CD4-positive, alpha-beta T cell treated with Interleukin-6 at 100 ng/mL for 8 hours (primary cell): ENCODE measurements at places on chromosomes 6 and 20.

DNA sequence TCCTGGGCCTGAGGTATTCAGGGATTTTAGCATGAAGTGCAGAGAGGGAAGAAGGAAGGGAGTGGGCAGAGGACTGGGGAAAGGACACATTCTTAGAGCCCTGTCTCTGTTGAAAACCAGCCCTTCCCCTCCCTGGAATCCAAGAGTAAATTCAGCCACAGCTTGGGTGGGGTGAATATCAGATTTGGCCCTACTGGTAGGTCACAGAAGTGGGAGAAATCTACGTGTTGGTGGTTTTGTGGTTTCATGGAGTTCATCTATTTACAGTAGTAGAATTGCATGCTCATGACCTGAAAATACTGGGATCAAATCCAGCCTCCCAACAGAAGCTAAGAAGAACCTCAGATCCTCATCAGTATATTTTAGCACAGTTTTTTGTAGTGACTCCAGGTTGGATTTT lies 404.4 kb downstream of the BMP2 start:
- no peak for DNase-seq

DNA sequence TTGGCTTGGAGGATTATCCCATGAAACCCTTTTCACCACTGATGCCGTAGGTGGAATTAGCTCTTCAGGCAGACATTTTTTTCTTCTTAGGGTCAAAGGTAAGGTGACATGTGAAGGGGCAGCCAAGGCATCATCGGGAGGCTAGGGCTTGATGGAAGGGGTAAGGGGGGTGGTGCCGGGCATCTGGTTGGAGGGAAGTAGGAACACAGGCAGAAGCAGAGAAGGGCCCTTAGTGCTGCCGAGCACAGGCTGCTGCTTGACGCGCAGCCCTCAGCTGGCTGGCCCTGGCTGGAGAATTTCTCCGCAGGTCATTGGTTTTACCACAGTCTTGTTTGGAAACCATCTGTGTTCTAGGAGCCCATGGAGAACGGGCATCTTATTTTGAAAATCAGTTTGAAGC lies 54.7 kb downstream of the TRAF3IP2 start:
- DNase-seq: no peak

DNA sequence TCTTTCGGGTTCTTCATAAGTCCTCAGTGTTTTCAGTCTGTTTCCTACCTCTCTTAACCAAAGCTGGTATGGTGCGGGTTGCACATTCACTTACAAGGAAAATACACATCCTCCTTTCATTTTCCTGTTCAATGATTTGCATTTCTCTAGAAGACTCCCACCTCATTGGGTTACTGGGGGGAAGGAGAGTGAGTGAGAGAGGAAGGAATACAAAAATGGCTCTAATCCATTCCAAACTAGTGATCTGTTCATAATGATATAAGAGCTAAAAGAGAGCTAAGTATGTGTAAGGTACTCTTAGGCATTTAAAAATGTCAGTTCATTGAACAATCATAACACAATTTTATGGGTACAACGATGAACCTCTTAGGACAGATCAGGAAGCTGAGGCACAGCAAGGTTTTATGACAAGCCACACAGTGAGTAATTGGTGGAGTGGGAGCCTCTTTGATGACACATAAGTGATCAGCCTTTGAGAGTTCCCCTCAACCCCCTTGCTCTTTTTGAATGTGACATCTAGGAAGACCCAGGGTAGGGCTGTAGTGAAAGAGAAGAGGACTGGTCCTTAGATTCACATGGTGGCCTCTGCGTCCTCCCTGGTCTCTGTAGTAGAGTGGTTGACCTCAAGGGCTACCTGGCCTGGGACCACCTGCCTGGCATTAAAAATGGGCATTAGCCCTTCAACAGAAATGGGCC lies 328.4 kb upstream of the SOX4 start:
- DNase-seq: no peak

- DNase-seq: no peak
Observed at GRCh38 chr20:41476013-41476441, 109.4 kb upstream of the EMILIN3 start.

- DNase-seq: no peak
Observed at GRCh38 chr6:114101255-114101654, 130.3 kb upstream of the HDAC2 start.

DNA sequence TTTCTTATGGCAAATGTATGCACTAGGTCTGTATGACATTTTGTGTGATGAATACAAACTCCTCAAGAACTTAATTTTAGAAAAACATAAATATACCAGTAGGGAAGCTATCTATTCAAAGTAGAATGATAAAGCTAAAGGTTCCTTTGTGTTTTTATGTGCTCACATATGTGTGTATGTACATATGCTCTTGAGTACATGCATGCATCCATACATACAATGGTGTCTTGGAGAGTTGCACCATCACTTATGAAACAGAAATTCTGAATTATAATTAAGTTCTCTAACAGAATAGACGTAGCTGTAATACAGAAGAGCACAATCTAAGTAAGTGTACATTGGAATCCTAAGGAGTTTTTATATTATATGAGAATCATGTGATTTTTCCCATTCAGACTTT lies 2.3 kb downstream of the NKAIN2 start:
- DNase-seq: no peak

DNA sequence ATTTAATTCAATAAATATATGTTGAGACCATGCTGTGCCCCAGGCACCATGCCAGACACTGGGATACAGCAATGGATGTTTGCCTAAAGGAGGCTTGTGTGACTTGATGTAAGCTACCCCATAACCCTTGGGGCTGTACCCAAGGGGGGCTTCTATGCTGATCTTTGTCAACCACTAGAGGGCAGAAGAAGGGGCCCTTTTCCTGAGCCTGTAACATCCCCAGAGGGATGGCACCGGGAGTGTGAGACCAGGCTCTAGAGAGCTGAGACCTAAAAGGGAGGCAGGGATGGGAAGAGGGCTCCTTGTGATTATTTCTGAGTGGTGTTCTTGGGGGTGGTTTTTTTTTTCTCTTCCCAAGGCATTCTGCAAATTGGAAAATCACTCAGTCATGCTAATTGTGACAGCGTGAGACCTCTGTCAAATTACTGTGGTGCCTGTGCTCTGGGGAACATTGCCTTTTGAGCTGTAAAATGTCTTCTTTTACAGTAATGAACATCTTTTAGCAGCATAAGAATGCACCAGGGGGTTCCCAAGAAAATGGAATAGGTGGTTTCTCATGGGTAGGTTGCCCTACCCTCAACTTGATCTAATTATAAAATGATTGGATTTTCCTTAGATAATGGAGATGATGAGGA lies 138.7 kb upstream of the SLC24A3 start:
- no peak for DNase-seq

- DNase-seq: no peak
Observed at GRCh38 chr20:53829255-53829723, 235.7 kb upstream of the ZNF217 start.

GRCh38 chr6:145689529-145689928 lies 45.8 kb downstream of the EPM2A start:
- DNase-seq: no peak
